ENCODE measurements at places on chromosomes 6 and 20.

GRCh38 chr20:42179768-42180167, 561.6 kb upstream of the CHD6 start:
- no peak for DNase-seq

DNA sequence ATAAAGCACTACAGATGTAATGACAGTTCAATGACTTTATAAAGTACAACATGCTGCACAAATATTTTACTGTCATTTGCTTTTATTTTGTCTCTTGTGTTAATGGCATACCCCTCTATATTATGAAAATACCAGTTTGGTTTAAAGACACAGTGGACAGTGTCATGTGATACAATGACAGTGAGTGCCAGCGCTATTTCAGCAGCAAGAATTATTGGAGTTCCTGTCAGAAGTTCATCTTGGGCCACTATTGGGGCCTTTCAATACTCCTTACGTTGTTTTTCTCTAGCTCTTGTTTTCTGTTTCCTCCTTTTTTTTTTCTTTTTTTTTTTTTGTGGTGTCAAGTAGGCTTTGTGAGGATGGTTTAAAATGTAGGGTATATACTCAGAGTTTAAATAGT, 232.5 kb downstream of the FARS2 start:
- DNase-seq: no peak

GRCh38 chr20:64096535-64096934, 10.8 kb downstream of the NPBWR2 start:
- DNase-seq: no peak

DNA sequence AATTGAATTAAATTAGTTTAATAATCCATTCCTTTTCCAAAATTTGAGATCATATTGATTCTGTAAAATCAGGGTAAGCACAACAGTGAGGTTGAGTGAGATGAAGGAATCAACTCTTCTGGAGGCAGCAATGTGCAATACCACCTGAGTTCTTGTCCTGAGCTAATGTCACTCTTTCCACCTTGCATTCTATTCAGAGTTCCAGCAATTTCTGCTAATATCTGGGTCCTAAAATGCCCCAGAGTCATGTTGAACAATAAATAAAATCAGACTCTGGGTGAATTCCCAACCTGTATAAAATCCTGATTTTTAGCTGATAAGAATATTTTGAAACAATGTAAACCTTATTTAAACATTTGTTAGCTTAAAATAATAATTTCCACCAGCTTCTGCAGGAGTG, 590.8 kb upstream of the ADGRB3 start:
- no peak for DNase-seq

- no peak for DNase-seq
These were observed 33.4 kb downstream of the RWDD2A start for GRCh38 chr6:83226517-83226916.

GRCh38 chr6:7728855-7729590, 3.1 kb downstream of the BMP6 start:
- DNase-seq: no peak

DNA sequence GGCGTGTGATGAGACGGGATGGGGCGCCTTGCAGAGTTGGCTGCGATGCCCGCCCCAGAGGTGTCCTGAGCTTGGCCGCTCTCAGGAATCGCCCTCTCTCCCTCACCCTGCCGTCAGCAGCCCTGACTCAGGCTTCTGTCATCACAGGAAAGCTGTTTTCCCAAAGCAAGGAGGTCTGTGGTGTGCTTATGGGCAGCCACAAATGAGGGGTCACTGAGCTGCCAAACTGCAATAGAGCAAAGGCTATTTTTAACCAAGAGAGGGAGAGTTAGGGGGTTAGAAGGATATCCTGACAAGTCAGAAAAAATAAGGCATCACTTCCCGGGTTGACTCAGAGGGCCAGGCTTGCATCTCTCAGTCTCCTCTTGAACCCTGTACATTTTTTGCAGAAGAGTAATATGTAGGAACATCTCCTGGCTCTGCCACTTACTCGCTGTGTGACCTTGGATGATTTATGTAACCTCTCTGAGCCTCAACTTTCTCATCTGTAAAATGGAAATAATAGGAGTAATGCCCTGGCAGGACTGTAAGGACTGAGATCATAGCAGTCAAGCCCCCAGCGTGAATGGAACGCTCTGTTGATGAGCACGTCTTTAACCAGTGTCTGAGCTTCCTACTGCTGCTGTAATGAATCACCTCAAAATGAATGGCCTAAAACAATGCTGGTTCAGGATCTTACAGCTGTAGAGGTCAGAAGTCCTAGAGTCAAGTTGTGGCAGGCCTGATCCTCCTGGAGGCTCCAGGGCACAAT, 181.9 kb downstream of the NFATC2 start:
- DNase-seq: no peak

- no peak for DNase-seq
These were observed 7.4 kb upstream of the LSM14B start for GRCh38 chr20:62114894-62115293.

DNA sequence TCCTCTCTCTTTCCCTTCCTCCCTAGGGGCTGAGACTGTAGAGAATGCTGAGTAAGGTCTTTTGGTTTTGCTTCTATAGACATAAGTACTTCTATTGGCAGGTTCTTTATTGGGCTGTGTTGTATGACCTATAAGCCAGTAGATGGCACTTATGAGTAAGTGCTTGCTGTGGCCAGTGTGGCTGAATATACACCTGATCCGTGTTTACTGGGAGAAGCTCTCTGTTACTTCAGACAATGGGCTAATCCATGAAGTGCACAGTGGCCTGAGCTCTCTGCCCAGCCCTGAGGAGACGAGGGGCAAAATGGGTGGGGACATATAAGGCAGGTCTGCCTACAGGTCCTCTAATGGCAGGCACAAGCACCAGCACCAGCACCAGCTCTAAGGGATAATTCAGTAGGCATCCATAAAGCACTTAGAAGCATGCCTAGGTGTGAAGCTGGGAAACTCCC, 610.3 kb downstream of the RNF144B start:
- DNase-seq: no peak
